ENCODE measurements at places on chromosomes 12 and 14. TPM values are rescaled to one million over a fixed set of nuclear protein-coding genes. Genes with fewer than 3 reads are reported as not detected.

- peak; percentile 60 for DNase-seq
These were observed 57.1 kb downstream of the VWF start for GRCh38 chr12:6067152-6067916.

Gene MYO1H
- 0.51 TPM for total RNA-seq

Gene KRT75
- total RNA-seq, result 0.21 TPM

Gene SLC6A13
- 1.1 TPM for total RNA-seq

Gene MARS1
- 72.3 TPM for total RNA-seq

Gene ERGIC2
- 61.1 TPM for total RNA-seq

Gene TMPRSS12
- total RNA-seq, result not detected

Gene MYF6
- 164 TPM for total RNA-seq

- DNase-seq, result peak; percentile 82
These were observed 280.0 kb downstream of the RAD51B start for GRCh38 chr14:68099495-68100045.

Gene CSRP2
- 45.2 TPM for total RNA-seq

- no peak for DNase-seq
These were observed 69.3 kb downstream of the PRKD1 start for GRCh38 chr14:29858299-29858698.

Gene ACOT6
- not detected for total RNA-seq

GRCh38 chr14:104972301-104973134 lies 5.7 kb downstream of the AHNAK2 start:
- DNase-seq, result peak; percentile 51

- DNase-seq, result peak; percentile 54
These were observed 80.3 kb downstream of the ESRRB start for GRCh38 chr14:76456200-76456599.

Gene STAC3
- 310 TPM for total RNA-seq

DNA sequence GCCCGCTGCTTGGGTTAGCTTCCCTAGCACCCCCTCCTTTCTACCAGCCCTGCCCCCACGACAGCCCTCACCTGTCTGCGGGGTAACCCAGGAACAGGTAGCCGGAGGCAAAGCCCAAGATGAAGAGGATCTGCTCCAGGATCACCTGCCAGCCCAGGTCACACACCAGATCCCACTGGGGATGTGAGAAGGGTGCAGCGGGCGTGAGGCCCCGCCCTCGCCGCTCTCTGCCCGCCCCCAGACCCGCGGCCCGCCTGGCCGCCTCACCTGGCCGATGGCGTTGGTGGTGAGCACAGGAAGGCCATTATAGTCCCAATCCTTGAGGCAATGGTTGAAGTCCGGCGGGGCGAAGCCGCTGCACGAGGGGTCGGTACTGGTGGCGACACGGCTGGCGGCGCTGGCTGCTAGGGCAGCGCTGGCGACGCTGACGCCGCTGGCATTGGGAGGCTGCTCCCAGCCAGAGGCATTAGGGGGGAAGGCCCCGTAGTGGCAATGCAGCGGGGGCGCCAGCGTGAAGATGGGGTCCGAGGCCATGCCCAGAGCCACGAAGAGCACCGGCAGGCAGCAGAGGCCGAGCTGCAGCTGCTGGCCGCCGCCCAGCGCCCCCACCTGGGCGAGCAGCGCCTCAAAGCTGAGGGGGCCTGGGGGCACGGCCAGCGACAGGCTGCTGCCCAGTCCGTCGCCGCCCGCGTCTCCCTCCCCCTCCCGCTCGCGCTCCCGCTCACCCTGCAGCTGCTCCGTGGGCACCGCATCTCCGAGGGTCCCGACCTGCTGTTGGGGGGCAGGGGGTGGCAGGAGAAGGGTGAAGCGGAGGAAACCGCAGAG lies 794 bp downstream of the SLC22A17 start:
- DNase-seq, result peak; percentile 42

GRCh38 chr14:69351911-69352310 lies 46.2 kb downstream of the ERH start:
- DNase-seq, result no peak

Gene CCDC177
- total RNA-seq, result 0.21 TPM

- peak; percentile 63 for DNase-seq
These were observed 240.0 kb upstream of the CPNE8 start for GRCh38 chr12:39145175-39145999.

- DNase-seq, result no peak
These were observed 3.0 kb downstream of the GAS2L3 start for GRCh38 chr12:100576331-100577036.

- no peak for DNase-seq
These were observed 91.3 kb downstream of the PPP2R5C start for GRCh38 chr14:101852785-101853184.

Data from tongue (tissue), 3 donors.